ENCODE measurements at places on chromosomes 7 and 10.

- DNase-seq = no peak
These were observed 59.1 kb upstream of the SMNDC1 start for GRCh38 chr10:110363572-110364411.

DNA sequence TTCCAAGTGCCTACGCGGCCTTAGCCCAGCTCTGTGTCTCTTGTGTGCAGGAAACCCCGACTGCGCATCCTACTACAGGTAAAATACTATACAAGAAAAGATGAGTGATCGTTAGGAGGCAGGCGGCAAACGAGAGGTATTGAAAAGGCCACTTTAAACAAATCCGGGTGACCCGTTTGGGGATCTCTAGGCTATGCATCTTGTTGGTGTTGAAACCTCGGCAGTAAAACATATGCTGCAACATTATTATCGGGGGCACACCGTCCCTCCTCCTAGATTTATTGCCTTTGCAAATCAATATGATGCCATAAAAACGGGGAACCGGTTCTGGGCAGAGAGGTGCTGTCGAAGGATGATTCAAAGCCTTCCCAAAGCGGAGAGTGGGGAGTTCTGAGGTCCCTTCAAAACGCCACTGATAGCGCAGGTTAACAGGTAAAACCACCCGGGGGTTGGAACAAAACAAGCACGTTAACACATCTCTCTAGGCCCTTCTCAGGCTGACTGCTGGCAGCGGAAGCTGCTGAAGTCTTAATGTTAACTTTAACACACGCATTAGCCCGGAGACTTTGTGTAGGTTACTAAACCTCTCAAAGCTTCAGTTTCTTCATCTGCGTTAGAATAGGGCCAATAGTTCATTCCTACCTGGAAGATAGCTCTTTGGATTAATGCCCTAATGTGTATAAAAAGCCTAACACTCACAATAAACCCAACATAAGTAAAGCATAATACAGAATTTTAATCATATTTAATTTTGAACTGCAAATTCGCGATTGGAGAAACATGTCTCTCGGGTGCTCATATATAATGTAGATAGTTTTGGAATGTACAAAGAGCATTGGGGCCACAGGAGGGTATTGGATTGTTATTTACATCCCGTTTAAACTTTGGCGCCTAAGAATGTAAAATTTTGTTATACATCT is 2.6 kb upstream of the TBX20 start:
- DNase-seq = no peak

GRCh38 chr10:11521860-11522259 is 89.6 kb downstream of the USP6NL start:
- DNase-seq = no peak

- no peak for DNase-seq
These were observed 569.4 kb downstream of the HTR7 start for GRCh38 chr10:90288391-90288933.

DNA sequence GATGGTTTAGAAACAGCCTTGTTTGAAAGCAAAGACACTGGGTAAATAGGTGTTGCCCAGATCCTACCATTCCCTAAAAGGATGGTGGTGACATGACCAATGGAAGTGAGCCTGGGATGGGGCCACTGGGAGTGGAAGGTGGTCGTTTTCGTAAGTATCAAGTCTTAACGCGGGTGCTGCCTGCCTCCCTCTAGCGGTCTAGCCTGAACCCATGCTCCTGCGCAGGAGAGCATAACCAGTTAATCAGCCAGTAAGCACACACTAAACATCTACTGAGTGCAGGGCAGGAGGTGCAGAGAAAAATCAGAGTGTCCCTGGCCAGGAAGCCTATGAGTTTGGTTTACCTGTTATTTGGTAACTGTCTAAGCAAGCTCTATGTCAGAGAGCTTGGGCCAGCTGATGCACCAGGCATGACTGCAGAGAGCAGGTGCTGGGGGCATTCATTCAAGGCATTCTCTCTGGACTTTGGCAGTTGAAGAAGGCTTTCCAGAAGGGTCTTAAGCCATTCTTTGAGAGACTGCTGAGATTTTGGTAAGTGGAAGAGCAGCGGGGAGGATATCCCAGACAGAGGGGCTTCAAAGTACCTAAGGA is 930 bp downstream of the GARIN1A start:
- DNase-seq = peak; percentile 60

DNA sequence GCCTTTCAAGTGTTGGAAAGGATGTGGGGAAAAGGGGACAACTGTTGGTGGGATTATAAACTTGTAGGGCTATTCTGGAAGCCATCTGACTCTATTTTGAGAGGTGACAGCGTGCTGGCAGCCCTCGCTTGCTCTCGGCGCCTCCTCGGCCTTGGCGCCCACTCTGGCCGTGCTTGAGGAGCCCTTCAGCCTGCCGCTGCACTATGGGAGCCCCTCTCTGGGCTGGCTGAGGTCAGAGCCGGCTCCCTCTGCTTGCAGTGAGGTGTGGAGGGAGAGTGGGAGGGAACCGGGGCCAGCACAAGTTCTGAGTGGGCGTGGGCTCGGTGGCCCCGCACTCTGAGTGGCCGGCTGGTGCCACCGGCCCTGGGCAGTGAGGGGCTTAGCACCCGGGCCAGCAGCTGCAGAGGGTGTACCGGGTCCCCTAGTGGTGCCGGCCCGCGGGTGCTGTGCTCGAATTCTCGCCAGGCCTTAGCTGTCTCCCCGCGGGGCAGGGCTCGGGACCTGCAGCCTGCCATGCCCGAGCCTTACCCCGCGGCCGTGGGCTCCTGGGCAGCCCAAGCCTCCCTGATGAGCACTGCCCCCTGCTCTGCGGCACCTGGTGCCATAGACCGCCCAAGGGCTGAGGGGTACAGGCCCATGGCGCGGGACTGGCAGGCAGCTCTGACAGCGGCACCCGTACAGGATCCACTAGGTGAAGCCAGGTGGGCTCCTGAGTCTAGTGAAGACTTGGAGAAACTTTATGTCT is 33.6 kb downstream of the PLAU start:
- no peak for DNase-seq

GRCh38 chr10:97714401-97715258 is 1.1 kb downstream of the MARVELD1 start:
- DNase-seq = peak; percentile 80

- no peak for DNase-seq
These were observed 40.6 kb upstream of the CNPY1 start for GRCh38 chr7:155586843-155587440.

DNA sequence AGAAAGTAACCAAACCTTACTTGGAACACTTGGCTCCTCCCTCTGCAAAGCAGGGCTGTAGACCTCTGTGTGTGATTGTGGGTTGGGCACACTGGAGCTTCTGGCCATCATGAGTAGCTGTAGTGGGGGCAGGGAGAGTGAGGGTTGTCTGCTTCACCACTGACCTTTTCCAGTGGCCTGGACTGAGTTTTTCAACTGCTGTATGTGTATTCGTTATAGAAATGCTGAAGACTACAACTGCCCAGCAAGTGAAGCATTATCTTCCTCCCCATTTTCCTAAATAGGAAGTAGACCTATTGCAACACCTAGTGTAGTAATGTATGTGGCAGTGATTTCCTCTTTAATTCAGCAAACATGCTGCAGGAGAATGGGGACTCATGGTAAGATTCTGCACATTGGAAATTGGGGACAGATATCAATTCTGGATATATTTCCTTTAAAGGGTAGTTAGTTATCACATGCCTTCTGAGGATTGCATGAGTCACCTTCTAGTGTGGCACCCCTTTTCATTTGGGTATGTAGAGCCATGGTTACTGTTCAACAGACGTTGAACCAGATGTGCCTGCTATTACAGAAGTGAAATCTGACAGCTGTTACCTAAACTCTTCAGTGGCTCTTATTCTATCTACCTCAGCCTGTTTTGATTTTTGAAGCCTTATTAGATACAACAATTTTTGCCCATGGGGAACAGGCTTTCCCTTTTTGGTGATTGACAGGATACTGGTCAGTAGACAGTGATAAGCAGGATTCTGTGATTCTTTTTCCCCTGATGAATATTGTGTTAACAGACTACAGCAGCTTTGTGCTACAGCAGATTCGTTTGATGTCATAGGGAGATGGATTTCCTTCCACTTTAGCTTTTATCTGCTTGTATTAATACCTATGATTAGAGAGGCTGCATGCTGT is 130.9 kb downstream of the SND1 start:
- DNase-seq = peak; percentile 39

DNA sequence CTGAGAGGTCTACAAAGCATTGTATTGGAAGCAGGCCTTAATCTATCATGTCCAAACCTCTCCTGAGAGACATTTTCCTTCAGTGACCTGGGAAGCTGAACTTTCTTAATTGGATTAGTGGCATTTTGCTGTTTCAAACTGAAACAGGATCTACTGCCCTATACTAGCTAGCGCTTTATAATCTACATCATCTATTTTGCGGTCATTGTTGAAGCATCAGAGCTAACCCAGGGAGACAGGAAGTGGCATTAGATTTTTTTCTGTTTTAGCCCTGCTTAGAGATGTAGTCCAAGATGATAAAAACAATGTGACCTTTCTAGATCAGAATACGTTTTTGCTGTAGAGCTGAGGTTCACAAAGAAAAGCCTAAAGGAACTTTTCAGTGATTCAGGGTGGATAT is 147.4 kb upstream of the AGR3 start:
- DNase-seq = no peak

GRCh38 chr10:117137911-117138642 is at the start of gene VAX1:
Gene VAX1, minus strand, starts transcription at chr10:117138270. Its CDS starts 214 bp downstream, at chr10:117138056.
- DNase-seq = peak; percentile 75

DNA sequence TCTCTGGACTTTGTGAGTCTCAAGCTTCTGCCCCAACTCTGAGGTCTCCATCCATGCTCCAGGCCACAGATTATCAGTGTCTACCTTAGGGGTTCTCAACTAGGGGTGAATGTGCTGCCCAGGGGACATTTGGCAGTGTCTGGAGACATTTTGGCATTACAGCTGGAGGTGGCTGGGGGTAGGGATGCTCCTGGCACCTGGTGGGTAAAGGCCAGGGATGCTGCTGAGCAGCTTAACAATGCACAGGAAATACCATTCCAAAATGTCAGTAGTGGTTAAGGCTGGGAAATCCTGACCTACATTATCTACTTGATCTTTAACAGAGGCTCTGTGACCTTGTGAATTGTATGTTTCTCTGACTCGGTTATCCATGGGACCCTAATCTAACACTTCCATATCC is 67.3 kb upstream of the PALS2 start:
- no peak for DNase-seq

DNA sequence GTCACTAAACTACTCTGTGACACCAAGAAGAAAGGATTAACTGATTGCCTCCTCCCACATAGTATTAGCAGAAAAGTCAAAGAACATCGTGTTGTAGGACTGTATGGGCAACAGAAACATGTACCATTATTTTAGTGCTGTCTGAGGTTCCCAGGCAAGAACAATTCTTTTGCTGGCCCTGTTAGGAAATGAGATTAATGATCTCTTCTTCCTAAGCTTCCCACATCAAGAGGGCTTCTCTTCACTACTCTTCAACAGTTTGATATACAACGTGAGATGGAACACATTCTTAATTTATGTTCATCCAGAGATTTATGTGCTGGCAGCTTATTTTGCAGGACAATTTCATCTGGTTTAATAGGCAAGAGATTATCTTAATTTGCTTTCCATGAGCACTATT is 219.6 kb downstream of the DOCK4 start:
- DNase-seq = no peak

DNA sequence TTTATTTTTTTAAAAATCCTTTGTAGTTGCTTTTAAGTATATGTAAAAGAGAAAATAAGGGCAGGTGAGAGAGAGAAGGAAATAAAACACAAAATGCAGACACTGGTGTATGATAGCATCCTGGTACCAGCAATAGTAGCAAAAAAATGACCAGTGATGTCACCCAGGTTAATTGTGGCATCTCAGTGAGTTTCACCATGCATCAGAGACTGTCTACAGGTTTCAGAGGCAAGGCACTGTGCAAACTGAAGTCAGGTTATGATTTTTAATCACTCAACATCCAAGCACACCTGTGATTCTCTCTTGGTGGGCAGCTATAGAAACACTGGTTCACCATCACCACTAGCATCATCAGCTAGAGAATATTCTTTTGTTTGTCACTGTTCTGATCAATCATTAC is 509.3 kb downstream of the SORCS1 start:
- DNase-seq = no peak

- DNase-seq = peak; percentile 64
These were observed 20.0 kb downstream of the RBM17 start for GRCh38 chr10:6108631-6109443.

GRCh38 chr7:30080818-30081217 is 52.6 kb downstream of the PLEKHA8 start:
- no peak for DNase-seq

GRCh38 chr10:132388891-132389432 is 8.0 kb upstream of the PWWP2B start:
- DNase-seq = no peak

DNA sequence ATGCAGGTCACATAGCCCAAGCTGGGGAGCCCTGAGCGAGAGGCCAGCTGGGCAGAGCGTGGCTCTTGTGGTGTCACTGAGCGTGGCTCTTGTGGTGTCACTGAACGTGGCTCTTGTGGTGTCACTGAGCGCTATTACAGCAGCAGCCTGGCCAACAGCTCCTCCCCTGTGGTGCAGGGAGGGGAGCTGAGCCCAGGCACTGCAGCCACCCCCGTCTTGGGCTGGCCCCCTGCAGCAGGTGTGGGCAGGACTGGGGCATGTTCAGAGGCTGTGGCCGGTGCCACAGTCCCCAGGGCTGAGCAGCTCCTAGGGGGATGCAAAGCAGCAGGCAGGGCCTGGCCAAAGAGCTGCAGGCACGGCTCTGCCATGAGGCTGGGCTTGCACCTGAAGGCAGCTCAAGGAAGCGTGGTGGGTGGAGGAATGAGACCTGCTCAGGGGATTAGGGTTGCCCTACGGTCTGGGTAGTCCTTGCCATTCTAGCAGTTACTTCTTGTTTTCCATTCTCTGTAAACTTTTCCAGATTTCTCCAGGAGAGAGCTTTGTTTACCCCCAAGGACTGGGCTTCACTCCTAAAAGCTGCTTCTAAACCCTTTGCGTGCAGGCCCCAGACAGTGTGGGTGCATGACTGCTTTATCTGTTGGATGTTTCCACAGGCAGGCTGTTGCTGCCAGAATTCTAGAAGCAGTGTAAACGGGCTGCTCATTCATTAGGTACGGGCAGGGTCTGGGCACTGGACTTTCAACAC is 29.2 kb downstream of the ZNF783 start:
- DNase-seq = no peak

- no peak for DNase-seq
These were observed 82.7 kb downstream of the REEP3 start for GRCh38 chr10:63603709-63604445.

DNA sequence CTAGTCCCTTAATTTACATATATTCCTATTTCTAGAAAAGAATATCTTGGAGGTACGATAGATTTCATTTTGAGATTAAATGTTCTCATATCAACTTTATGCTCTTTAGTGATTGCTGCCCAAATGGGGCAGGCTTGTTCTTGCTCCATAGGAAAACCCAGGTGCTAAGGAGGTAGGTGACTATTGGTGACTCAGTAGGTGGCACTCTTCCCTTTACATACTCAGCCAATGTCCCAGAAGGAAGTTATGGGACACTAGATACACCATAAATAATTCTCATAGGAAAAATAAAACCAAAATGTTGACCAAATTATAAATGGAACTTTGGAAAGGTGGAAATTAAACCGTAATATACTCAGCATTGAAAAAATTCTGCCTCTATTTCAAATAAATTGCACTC is 4.0 kb downstream of the SKAP2 start:
- no peak for DNase-seq
